Psoas muscle (tissue), 8 donors: ENCODE measurements at places on chromosomes 3 and 15. TPM values are rescaled to one million over a fixed set of nuclear protein-coding genes. Genes with fewer than 3 reads are reported as not detected.

DNA sequence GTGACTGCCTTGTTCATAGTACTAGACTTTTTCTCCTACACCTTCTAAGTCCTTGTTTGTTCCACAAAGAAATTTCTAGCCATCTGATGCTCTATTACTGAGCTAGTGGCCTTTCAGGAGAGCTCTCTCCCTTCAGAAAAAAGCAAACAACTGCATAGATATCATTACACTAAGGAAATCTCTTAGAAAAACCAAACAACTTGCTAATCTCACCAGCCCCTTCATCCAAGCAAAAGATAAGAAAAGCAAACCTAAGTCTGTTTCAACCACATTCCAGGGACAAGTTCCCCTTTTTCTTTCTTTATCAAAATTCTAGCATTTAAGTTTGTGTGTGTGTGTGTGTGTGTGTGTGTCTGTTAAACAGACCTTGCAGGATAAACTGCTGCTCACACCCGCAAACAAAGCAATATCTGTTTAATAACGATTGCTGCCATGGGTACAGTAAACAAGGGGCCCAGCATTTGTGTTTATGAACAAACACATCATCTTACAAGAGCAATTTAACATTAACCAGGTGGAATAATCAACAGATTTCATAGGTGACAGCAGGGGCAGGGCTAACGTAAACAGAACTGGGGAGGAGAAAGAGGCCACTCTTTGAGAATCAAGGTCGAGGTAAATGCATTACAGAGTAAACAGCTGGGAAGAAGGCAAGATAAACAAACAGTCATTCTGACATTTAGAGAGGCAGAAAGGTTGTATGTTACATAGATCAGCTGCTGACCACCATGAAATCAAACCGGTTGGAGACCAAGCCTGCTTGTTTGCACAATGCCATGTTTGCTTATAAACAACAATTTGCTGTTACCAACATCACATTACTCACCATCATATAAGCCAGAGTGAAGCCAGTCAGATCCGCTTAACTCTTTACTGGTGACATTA is 375.1 kb downstream of the FOXP1 start:
- no peak for DNase-seq

DNA sequence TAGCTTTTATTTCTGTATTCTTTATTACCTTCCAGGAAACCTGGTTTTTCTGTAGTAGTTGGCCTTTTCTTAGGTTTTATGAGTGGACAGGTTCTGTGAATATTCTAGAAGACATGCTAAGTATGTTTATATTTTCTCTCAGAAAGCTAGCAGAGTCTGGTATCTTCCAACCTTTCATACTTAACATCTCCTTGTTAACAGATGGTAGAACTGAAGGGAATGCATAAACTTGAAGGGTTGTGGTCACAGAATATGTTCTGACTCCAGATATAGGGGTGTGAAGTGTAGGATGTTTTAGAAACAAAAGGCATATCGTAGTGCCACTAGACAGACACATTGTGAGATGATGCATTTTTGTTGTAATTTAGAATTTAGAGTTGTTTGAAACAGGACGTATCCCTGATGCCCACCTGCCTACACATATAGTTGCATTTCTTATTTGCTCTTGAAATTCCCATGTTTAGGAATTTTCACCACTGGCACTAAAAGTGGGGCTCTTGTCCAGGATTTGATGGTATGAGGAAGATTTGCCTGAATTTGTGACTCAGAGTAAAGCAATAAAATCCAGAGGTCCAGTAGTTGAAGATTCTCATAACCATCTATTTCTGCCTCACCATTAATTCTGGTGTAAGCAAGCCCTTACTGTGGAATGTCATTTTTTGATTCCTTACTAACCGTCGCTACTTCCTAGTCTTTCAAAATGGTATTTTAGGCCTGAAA is 274.5 kb downstream of the FEZF2 start:
- no peak for DNase-seq

Gene TPRG1
- 6.1 TPM for total RNA-seq

GRCh38 chr15:73986055-73986775 is 5.9 kb downstream of the STOML1 start:
- DNase-seq: no peak

Gene CCR3
- total RNA-seq: 0.48 TPM

- DNase-seq: no peak
Measured at GRCh38 chr15:33032053-33032452, 162.5 kb downstream of the FMN1 start.

GRCh38 chr3:16849229-16849628 is 35.5 kb upstream of the PLCL2 start:
- DNase-seq: peak; percentile 69

DNA sequence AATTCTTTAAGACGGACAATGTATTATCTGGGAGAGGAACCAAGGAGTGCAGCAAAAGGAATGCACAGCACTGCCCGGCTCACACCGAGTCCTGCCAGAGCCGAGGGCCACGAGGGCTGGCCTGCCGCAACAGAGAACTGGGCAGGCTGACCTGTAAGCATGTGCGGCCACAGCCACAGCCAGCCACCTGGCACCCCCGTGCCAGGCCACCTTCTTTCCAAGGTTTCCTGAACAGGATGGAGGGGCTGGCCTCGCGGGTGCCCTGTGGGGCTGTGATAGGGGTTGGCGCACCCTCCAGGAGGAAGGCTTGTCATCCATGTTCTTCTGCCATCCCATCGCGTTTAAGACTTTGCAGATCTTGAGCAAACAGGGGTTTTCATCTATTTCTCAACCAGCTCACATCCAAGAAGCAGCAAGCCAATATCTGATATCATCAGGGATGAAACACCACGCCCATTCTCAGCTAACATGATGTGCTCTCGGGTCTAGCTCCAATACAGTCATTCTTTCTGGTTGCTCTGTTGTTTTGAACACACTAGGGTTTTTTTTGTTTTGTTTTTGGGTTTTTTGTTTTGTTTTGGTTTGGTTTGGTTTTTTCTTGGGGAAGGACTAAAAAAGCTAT is 10.2 kb downstream of the CA12 start:
- peak; percentile 20 for DNase-seq

DNA sequence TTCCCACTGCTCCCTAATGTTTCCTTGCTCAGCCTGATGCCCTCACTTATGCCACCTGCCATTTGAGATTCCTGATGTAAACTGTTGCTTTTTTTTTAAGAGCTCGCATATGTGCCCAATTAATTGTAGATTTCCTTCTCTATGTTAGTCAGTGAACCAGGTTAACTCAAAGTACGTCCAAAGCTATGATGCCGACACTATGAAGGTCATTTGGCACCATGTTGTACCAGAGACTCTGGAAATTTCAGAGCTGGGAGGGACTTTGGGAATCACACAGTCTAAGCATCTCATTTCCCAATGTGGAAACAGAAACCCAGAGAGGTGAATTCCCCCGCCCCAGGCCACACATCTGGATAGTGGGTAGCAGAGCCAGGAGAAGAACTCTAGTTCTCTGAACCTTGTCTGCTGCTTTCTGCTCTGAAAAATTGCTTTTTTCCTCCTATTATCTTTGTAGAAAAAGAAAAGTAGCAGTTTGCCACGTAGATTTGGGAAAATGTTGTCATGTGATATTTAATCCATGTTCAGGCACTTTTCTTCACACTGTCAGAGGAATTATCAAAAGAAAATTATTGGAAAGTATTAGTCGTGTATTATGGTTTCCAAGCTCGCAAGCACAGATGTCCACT is 38.5 kb upstream of the TNFAIP8L3 start:
- no peak for DNase-seq

DNA sequence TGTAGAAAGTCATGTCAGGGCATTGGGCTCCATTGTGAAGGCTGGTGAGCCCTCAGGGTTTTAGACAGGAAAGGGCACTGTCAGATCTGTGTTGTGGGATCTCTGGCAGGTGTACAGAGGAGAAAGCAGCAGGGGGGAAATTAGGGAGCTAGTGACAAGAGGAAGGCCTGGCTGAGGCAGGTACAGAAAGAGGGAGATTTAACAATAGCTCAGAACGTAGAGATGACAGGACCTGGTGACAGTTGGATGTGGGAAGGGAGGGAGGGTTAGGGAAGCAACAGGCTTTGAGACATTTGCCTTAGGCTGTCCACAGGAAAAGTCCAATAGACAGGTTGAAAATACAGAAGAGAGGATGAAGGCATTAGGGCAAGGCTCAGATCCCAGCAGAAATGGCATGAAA is 288.1 kb downstream of the EPHB1 start:
- no peak for DNase-seq

- peak; percentile 35 for DNase-seq
Measured at GRCh38 chr3:143529018-143529478, 319.2 kb downstream of the SLC9A9 start.

DNA sequence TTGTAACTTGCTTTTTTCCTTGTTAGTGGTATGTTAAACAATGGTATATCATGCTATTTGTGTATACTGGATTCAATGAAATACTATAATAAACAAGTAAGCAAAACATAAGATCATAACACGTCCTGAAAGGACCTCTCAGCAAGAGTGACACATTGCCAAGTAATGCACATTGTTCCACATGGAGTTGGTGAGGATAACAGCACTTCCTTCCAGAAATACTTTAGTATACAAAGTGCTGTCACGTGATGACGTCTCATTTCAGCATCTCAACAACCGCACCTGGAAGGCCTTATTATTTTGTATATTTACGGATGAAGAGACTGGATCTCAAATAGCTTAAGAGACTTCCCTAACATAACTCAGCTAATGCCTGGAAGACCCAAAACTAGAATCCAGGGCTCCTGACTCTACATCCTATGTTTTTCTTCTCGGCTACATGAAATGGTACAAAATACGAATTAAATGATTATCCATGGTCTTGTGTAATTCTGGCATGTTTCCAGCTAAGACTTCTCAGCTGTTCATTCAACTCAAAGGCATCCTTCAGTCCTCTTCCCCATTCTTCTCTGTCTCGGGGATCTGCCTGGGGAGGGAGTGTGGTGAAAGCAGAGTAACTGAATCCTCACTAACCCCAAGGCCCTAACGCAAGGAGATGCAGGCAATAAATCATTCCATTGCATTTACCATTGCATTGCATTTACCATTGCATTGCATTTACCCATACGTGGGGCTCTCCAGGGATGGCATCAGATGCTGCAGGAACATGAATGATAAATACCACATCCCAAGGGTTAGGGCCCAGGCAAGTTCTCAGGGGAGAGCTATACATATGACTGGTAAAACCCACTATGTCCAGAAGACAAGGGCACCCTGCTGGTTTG is 79.2 kb downstream of the LIPC start:
- DNase-seq: no peak

DNA sequence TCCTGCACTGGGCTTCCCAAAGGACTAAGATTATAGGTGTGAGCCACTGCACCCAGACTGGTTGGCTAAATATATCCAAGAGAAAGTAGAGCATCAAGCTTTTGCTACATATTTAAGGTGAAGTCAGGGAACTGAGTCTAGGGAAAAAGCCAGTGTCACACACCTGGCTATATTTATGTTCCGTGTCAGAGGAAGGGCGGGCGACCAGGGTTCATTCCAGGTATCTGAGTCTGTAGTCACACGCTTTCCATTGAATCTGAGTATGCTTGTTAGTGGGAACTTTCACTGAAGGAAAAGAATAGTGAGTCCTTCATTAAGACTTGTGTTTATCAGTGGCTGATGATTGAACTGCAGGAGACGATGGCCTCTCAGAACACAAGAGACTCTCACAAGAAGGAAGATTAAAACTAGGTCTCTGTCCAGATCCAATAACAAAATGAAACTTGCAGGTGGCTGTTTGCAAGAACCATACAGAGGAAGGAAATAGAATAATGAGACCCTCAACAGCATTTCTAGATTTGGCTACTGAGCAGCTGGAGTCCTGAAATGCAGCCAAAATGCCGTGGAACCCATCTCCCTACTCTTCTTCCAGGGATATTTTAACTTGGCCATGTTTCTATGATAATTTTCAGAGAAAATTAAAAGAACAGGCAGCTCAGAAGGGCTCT is 276.3 kb downstream of the THSD4 start:
- no peak for DNase-seq
